ENCODE measurements at places on chromosomes 11 and 22.

- DNase-seq = no peak
Observed at GRCh38 chr11:15276621-15277020, 161.9 kb downstream of the INSC start.

- DNase-seq = no peak
Observed at GRCh38 chr11:104369761-104370160, 205.8 kb upstream of the PDGFD start.

DNA sequence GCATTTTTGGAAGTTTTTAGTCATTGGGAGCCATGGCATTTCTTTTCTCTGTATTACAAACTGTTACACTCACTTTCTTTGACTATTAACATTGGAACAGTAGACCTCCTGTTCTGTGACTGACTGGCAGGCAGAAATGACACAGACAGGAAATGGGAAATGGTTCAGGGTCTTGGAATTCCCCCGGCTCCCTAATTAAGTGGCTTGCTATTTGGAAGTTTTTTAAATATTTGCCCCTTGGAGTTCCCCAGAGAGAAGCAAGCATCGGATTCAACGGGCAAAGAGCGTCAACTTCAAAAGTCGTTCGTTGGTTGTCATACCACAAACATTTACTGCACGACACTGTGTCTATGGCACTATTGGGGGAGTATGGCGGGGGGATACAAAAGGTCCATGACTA lies 1.1 kb upstream of the BIRC2 start:
- peak; percentile 30 for DNase-seq

DNA sequence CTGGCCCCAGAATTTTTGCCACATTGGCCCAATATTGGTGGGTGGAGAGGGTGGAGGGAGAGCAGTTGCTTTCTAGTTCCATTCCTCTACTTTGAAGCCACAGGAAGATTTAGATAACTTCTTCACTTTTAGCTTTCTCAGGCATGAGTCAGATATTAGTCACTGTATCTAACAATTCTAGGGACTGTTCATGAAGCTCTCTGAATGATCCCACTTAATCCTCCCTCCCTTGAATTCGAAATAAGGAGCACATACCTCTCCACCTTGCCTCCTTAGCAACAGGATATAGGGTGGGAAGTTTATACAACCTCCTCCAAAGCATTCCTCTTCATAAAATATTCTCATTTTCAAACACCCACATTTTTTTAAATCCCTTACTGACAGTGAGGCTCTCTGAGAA lies 13.5 kb downstream of the FSHB start:
- no peak for DNase-seq

DNA sequence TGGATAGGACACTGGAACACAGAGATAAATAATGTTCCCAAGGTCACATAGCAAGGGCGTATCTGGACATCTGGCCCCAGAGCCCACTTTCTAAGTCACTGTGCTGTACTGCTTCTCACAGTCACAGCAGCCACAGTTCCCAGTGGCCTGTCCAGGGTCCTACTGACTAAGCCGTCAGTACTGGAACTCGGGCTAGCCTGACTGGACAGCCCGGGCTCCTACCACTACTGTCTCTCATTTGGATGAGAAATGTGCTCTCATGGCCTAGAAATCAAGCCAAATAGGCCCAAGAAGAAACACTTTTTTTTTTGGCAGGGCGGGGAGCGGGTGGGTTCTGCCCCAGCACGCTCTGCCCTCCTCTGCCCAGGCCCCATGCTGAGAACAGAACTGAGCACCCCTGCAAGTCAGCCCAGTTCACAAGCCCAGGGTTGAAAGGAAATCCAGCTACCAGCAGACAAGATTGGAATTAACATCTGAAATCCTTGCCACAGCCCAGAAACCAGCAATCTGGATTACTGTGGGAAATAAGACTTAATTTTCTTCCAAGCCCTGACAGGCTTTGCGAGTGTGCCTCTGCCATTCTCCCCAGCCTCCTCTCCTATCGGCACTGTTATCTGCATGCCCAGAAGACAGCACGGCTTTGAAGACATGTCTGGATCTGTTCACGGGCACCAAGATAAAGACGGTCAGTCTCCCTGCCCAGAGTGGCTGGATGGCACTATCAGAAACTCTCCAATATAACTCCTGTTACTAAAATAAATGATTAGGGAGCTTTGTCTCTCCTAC lies 182.9 kb upstream of the NCAM1 start:
- DNase-seq = no peak

DNA sequence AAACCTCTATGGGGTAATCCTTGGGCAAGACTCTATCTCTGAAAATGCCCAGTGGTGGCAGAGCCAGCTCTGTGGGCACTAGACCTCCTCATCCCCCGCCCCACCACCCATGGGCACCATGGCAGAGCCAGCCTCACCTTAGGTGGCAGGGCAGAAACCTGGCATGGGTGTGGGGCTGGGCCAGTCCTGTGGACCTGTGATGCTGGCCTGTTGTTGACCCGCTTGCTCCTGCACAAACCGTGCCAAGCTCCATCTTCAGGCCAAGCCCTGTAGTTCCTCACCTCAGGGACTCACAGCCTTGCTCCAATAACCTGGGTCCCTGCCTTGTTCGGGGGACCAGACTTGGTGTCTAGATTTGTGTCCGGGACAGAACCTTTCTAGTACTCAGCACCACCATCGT lies 8.9 kb upstream of the SERPINH1 start:
- DNase-seq = no peak

- DNase-seq = no peak
Observed at GRCh38 chr11:63911440-63911839, 5.5 kb downstream of the RCOR2 start.

DNA sequence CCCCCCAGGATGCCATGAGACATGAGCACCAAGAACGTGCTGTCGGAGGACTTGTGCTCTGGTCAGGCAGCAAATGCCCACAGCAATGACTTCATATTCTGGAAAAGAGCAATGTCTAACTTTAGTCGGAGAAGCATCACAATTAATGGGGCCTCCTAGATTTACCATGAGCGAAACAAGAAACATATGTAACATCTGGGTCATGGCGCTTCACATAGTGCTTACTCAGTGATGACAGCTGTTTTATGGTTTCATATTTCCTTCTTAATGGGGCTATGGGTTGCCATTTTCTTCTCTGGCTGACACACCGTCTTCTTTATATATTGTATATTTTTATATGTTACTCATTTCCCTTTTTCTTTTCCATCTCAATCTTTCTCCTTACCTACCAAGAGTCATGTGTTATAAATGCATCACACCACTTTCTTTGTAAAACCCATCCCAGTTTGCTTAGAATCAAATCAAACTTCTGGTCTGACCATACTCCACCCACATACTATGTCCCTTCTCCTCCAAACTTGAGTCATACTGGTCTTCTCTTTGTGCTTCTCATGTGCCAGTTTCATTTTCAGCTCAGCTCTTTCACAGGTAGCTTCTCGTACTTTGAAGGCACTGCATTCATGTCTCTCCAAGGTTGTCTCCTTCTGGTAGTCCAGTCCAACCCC lies 9.4 kb upstream of the CASP12 start:
- no peak for DNase-seq

DNA sequence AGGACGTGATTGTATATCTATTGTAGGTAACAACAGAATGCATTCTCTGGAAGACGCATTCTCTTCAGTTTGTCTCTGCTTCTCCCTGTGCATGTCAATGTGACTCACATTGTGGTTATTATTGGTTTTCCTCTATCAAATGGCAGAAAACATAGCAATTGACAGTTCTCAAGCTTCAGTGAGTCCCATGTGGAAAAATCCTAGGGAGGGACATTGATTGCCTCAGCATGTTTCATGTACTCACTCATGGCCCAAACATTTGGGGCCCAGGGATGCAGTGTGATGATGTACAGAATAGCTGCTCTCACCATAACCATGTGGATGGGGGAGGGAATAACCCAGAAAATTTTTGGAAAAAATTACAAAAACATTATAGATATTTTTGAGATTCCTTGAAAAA lies 9.3 kb upstream of the ARL14EP start:
- DNase-seq = no peak

Measured in GM06990 (cell line).